Fibroblast of the aortic adventitia (primary cell): ENCODE measurements at places on chromosomes 5 and 9. TPM values are rescaled to one million over a fixed set of nuclear protein-coding genes. Genes with fewer than 3 reads are reported as not detected.

DNA sequence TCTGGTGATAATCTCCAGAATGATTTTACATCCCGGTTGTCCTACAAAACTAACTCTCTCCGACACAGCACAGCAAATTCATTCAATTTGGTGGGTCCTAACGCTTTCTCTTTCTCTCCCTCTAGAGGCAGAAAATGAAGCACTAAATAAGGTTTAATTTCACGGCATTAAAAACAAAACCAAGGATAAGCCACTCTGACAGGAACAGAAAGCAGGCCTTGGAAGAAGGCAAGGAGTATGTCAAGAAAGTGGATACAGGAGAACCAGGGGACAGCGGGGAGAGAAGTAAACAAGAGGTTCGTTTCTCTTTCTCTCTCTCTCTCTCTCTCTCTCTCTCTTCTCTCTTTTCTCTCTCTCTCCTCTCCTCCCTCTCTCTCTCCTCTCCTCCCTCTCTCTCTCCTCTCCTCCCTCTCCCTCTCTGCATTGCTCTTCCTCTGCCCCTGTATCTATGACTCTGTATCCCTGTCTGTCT is 49.8 kb downstream of the EBF1 start:
- DNase-seq: peak; percentile 88

CARD9 gene
- total RNA-seq: 1.1 and 1.4 TPM in 2 replicates

- DNase-seq: peak; percentile 97
Observed at GRCh38 chr5:76689321-76690036, 26.4 kb upstream of the F2R start.

GRCh38 chr5:175713930-175714329 is 56.1 kb downstream of the HRH2 start:
- no peak for DNase-seq

MARCHF3 gene
- total RNA-seq: 5.5 and 16.9 TPM in 2 replicates

NREP gene
- 42.0 and 102 TPM in 2 replicates for total RNA-seq

DNA sequence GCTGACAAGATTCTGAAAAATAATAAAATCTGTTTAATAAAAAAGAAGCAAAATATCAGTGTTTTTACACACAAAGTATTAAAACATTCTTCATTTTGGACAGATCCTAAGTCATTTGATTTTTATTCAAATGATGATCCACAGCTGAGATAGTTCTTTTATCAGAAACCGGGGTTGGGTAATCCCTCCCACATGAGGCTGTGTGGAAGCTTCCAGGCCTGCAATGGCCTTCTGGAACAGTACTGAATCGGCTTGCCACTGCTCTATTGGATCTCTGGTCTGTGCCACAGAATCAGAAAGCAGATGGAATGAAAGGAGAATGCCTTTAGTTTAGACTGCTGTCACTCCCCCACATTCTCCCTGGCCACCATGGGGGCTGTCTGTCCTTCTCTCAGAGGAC is 6.1 kb upstream of the C5orf58 start:
- DNase-seq: no peak

GRM6 gene
- not detected in 2 replicates for total RNA-seq

ITK gene
- not detected in 2 replicates for total RNA-seq

DNA sequence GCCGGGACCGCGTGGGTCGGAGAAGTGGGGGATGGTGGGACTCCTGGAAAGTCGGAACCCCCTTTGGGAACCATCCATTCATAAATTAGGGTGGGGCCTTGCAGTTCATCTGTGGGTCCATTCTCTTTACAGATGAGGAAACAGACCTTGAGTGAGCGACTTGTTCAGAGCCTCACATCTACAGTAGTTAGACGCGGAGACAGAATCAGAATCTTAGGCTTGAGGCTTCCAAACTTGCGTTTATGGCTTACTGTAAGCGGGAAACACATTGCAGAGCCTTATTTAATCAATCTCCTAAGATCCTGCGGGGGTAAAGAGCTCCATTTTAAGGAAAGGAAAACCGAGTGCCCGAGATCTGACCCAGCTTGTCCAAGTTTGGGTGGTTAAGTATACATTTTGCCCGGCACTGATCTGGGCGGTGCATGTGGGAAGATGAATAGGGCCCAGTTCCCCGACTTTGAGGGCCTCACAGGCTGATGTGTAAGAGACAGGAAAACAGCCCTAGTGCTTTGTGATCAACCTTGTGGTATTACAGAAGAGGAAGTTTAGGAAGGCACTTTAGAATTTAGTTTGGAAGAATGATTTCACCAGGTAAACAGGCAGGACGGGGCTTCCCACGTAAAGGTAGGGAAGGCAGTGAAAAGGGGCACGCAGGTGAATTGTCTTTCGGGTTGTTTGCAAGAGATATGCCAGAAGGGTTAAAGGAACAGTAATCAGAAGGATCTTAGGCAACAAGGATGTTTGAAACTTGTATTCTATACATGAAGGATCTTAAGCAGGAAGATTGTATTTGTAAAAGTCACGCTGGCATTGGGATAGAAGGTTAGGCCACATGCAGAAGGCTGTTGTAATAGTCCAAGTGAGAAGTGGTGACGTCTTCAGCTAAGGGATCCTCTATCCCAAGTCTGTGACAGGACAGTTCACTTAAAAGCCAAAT is 744 bp downstream of the TARS1 start:
- peak; percentile 68 for DNase-seq

DNA sequence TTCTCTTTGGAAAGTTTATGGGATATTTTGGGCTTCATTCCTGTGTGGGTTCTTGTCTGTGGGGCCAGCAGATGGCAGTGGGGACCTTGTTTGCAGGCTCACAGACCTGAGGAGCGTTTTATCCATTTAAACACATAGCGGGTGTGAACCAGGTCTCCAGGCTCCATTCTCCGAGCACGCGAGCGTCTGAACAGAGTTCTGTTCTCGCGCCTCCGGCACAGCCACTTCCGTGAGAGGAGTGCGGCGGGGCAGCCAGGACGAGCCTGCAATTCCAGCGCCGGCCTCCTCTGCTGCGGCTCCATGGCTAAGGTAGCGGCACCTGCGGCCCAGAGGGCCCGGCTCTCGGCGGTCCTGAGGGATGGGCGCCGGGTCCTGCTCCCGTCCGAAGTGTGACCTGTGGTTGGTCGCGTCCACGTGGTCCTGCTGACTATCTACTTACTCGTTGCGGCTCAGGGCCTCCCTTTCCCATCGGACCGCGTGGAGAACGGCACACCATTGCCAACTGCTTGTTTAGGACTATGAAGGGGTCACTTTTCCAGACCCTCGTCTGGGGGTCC is 7.3 kb downstream of the NRARP start:
- peak; percentile 45 for DNase-seq

DNA sequence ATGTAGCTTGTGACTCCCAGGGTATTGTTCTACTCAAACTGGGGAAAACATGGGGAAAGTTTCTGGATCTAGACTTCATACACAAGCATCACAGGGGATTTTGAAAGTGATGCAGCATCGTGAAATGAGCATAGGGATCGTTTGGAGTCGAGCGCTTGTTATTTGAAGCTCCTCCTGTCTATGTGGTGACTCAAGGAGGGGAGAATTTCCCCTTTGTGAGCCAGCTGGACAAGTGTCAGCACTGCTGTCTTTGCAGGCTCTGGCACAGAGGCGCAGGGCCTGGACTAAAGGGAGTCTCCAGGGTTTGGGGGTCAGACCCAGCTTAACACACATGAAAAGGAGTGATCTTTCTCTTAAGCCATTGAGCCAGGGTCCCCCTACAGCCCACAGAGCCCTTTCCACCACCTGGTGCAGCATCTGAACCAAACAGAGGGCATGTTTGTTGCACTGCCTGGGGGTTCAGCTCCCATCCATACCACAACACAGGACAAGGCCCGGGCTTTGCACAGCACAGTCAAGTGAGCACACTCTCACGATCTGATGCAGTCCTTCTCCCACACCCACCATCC is 51.0 kb downstream of the IRF1 start:
- peak; percentile 99 for DNase-seq

DNA sequence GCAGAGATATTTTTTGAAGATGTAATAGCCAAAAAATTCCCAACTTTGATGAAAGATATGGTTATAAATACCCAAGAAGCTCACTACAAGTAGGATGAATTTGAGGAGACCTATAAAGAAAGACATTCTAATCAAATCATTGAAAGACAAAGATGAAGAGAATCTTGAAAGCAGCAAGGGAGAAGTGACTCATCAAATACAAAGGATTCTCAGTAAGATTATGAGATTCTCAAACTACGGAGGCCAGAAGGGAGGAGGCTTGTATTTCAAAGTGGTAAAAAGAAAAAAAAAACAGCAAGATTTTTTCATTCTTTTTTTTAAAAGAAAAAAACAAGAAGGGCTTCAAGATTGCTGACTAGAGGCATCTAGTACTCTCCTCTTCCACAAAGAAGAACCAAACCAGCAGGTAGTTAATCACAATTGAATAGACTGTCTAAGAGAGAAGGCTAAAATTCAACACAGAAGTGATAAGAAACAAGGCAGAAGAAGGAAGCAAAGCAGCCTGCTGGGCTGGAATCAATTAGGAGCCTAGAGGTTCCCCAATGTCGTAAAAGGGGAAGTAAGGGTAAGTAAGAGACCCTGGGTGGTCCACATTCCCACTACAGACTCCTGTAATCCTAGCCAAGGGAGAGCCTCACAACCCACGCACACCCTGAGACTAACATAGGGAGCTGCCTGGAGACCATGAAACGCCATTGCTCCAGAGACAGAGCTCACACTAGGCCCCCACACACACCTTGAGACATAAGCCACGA is 59.1 kb upstream of the NIPAL4 start:
- no peak for DNase-seq

GRCh38 chr5:124341066-124341858 is 405.2 kb downstream of the ZNF608 start:
- DNase-seq: no peak

GRCh38 chr9:34684145-34684544 is 6.9 kb downstream of the CCL19 start:
- DNase-seq: no peak

DNA sequence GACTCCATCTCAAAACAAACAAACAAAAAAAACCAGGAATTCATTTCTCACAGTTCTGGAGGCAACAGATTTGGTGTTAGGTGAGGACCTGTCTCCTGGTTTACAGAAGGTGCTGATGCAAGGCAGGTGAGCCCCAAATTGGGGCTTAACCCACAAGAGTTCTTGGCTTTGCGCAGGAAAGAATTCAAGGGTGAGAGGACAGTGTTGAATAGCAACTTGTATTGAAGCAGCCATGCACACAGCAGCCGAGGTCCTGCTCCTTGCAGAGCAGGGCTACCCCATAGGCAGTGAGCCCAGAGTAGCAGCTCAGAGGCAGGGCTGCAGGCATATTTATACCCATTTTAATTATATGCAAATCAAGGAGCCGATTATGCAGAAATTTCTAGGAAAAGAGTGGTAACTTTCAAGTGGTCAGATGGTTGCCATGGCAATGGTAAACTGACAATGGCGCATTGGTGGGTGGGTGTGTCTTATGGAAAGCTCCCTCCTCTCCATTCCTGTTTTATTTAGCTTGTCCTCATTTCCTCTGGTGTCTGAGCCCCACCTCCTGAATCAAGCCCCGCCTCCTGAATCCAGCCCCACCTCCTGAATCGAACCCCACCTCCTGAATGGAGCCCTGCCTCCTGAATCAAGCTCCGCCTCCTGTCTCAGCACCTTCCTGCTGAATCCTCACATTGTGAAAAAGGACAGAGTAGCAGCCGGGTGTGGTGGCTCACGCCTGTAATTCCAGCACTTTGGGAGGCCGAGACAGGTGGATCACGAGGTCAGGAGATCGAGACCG is 34.5 kb upstream of the COL5A1 start:
- DNase-seq: no peak

ANXA2R gene
- total RNA-seq: 3.0 and 3.4 TPM in 2 replicates

DNA sequence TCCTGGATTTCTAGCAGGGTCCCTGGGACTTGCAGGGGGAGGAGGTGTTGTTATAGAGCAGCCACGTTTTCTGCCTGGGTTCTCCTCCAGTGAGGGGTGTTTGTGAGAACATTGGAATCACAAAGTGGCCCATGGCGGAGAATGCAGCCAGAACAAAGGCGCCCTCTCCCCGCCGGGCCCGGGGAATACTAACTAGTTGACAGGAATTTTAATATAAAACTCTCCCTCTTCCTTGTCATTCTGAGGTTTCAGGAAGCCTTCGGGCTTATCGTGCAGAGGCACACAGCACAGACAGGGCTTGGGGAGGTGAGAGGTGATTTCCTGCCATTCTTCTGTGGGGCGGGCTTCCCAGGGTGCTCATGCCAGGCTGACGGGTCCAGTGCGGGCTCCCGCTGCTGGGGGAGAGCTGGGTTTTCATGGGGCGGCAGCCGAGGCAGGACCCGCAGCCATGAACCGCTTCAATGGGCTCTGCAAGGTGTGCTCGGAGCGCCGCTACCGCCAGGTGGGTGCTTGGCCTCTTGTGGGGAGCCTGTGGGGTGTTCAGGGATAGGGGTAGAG is 37.7 kb downstream of the RGS3 start:
- DNase-seq: no peak

C1QTNF2 gene
- 0.57 and 2.0 TPM in 2 replicates for total RNA-seq

- no peak for DNase-seq
Observed at GRCh38 chr5:110055302-110055701, 365.6 kb downstream of the MAN2A1 start.

GRCh38 chr5:96651047-96651446 is 11.1 kb upstream of the CAST start:
- DNase-seq: no peak

SLC46A2 gene
- total RNA-seq: not detected in 2 replicates

PDCD1LG2 gene
- 4.1 and 10.9 TPM in 2 replicates for total RNA-seq

- DNase-seq: no peak
Observed at GRCh38 chr9:92008041-92008440, 58.0 kb upstream of the ROR2 start.

STKLD1 gene
- 0.33 and 1.3 TPM in 2 replicates for total RNA-seq

PCDHA9 gene
- under 0.01 and 0.49 TPM in 2 replicates for total RNA-seq

GRCh38 chr5:62575066-62575465 is 3.6 kb upstream of the LRRC70 start:
- DNase-seq: no peak

- no peak for DNase-seq
Observed at GRCh38 chr9:137350696-137351584, 48.9 kb upstream of the NRARP start.

DNA sequence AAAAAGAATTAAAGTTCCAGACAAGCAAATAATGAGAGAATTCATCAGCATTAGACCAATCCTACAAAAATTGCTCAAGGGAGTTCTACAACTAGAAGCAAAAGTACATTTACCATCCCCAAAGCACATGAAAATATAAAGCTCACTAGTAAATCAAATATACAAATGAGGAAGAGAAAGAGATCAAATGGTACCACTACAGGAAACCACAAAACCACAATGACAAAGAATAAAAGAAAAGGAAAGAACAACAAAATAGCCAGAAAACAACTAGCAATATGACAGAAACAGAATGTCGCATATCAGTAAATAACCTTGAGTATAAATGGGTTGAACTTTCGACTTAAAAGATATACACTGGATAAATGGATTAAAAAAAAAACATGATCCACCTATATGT is 739.0 kb downstream of the DTWD2 start:
- DNase-seq: no peak

- peak; percentile 65 for DNase-seq
Observed at GRCh38 chr5:159749146-159749545, 167.1 kb upstream of the ADRA1B start.

GRCh38 chr5:159478950-159479349 is 148.7 kb upstream of the IL12B start:
- DNase-seq: no peak
